Activated T-cell treated with anti-CD3 and anti-CD28 coated beads for 48 hours (primary cell): ENCODE measurements at places on chromosomes 13 and 19.

GRCh38 chr19:51163257-51163656, 21.2 kb downstream of the SIGLEC7 start:
- DNase-seq: no peak

GRCh38 chr13:39542361-39542760, 60.6 kb downstream of the LHFPL6 start:
- no peak for DNase-seq

DNA sequence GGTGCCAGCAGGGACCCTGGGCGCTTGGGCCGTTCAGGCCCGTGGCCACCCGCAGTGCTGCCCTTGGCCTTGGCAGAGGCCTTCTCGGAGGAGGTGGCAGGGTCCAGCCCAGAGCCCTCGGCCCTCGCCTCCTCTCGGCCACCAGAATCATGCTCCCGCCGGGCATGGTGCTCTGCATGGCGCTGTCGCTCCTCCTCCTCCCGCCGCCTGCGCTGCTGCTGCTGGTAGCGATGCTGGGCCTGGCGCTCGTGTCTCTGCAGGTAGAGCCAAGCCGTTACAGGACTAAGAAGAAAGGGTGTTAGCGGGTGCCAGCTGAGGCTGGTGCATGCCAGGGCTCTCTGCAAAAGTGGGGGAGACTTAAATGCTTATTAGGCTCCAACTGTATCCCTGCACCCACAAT, 9.5 kb downstream of the ANO8 start:
- DNase-seq: no peak

DNA sequence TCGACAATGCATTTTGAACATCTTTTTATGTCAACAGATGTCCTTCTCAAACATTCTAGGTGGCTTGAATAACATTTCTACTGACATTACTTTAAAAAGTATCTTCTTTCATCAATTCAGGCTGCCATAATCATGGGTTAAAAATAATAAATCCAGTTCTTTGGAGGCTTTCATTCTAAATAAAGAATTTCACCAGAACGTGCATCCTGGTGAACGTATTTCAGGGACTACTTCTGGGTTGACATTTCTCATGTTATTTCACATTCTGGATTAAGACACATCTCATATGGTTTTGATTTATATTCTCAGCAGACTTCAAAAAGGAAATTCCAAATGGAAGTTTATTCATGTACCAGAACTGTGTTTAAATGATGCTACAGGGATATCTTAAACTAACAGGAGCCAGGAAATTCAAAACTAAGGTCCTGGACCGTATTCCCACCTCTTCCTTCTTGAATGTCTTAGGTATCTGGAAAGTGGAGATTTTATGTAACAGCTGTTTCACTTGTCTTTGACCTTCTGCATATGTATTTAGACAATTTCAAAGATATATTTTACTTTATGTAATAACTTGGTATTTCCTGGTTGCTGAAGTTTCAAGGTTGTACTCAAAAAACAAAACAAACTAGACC, 107.2 kb downstream of the STARD13 start:
- no peak for DNase-seq

GRCh38 chr13:98254513-98254912, 77.4 kb upstream of the RNF113B start:
- DNase-seq: no peak

GRCh38 chr13:93559718-93560117, 333.1 kb downstream of the GPC6 start:
- DNase-seq: no peak
